Uterus (tissue), 4 donors: ENCODE measurements at places on chromosomes 7 and 10. TPM values are rescaled to one million over a fixed set of nuclear protein-coding genes. Genes with fewer than 3 reads are reported as not detected.
A peak's percentile ranks its signal among the peaks of the same experiment; 100 is the strongest.

GRCh38 chr7:91285696-91286355 is 21.6 kb downstream of the FZD1 start:
- DNase-seq: no peak

- no peak for DNase-seq
Measured at GRCh38 chr7:82745117-82745516, 301.5 kb upstream of the CACNA2D1 start.

DNA sequence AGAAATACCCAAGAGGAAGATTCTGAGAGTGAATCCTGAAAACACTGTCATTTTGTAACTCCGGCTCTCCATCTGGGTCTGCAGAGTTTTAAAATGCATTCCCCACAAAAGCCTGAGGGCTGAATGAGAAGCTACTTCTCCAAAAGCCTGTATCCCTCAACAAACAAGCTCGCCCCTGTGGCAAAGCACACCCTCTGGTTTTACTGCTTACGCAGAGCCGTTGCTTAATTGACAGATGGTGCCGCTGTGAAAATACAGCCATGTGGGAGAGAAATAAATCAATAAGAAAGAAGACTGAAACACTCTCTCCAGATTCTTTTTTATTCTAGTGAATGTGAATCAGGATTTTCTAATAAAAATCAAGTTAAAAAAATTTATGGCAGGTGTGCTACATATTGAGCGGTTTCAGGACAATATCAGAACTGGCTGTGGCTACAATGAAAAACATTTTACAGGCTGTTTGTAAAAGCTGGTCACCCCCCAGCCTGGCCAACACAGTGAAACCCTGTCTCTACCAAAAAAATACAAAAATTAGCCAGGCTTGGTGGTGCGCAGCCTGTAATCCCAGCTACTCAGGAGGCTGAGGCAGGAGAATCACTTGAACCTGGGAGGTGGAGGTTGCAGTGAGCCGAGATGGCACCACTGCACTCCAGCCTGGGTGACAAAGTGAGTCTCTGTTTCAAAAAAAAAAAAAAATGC is 32.5 kb downstream of the C7orf33 start:
- no peak for DNase-seq

GRCh38 chr10:78719276-78719675 is 349.5 kb upstream of the ZMIZ1 start:
- DNase-seq: no peak

GRCh38 chr10:84139126-84140035 is at the start of gene GHITM:
GHITM (plus strand) TSS chr10:84139509; CDS start chr10:84141501, 1,992 bp downstream.
- peak; percentile 100 for DNase-seq

Gene SERPINE1
- 0.51 TPM for total RNA-seq
